Activated CD4-positive, alpha-beta T cell treated with anti-CD3 and anti-CD28 coated beads, Interleukin-2, amount 10 ng/mL, durations not matched to agents 24 days and 14 days (primary cell): ENCODE measurements at places on chromosomes 7 and 10. TPM values are rescaled to one million over a fixed set of nuclear protein-coding genes. Genes with fewer than 3 reads are reported as not detected.
A peak's percentile ranks its signal among the peaks of the same experiment; 100 is the strongest.

GRCh38 chr10:93334901-93335327 lies 147.2 kb downstream of the MYOF start:
- no peaks in the 10 kb centered on the region for H3K36me3 ChIP-seq
- DNase-seq = no peak
- no peaks in the 10 kb centered on the region for H3K27me3 ChIP-seq
- no peaks in the 10 kb centered on the region for H3K4me1 ChIP-seq
- H3K27ac ChIP-seq = no peak overlapping the region
- no peak overlapping the region for H3K4me3 ChIP-seq

HOXA9 gene
- total RNA-seq = not detected in 2 replicates

- no peak overlapping the region for H3K27ac ChIP-seq
- H3K36me3 ChIP-seq = peaks cover 5% of the 10 kb centered on the region
- no peak overlapping the region for H3K4me3 ChIP-seq
- no peaks in the 10 kb centered on the region for H3K4me1 ChIP-seq
- DNase-seq = no peak
- H3K27me3 ChIP-seq = no peaks in the 10 kb centered on the region
Measured at GRCh38 chr7:36299823-36300341, 89.8 kb upstream of the ANLN start.

- peak; percentile 80 for DNase-seq
- peaks cover 36% of the 10 kb centered on the region for H3K4me1 ChIP-seq
- H3K27ac ChIP-seq = peak overlapping the region; percentile 97
- H3K27me3 ChIP-seq = peaks cover 23% of the 10 kb centered on the region
- H3K4me3 ChIP-seq = peak overlapping the region; percentile 95
- H3K36me3 ChIP-seq = peaks cover 15% of the 10 kb centered on the region
Measured at GRCh38 chr10:7409732-7410168, 1.1 kb downstream of the SFMBT2 start.

DNA sequence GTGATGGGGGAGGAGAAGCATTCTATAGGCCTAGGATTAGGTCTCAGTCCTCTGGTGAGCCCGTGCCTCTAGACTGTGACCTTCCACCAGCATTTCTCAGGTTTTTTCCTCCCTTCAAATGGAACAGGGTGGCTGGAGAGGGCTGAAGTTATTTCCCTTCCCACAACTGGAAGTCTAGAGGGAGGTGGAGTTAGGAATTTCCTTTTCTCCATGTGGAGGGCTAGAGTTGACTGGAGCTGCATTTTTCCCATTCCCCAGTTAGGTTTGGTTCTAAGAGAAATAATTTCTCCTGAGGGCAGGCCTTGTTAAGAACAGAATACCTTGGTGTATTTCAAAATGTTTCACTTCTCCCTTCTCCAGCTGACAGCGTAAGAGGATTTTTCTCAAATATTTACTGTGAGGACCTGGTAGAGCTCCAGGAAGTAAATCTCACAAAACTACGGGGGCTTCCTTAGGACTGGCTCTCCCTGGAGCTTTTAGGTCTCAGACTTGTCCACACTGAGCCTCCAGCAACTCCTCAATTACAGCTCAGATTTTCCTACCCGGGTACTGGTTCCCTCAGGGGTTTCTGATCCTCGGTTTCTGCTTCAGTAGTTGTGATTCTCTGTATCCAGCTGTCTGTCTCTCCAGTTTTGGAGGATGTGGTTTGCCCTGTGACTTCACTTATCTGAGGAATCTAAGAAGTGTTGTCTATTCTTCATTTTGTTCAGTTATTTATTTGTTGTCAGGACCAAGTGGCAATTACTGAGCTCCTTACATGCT lies 6.0 kb upstream of the REEP3 start:
- peaks cover 27% of the 10 kb centered on the region for H3K36me3 ChIP-seq
- H3K27me3 ChIP-seq = no peaks in the 10 kb centered on the region
- H3K4me1 ChIP-seq = peaks cover 48% of the 10 kb centered on the region
- DNase-seq = peak; percentile 74
- peak overlapping the region; percentile 48 for H3K4me3 ChIP-seq

- H3K27ac ChIP-seq = no peak overlapping the region
- H3K36me3 ChIP-seq = no peaks in the 10 kb centered on the region
- H3K4me1 ChIP-seq = no peaks in the 10 kb centered on the region
- H3K27me3 ChIP-seq = no peaks in the 10 kb centered on the region
Measured at GRCh38 chr7:86391813-86392212, 251.9 kb upstream of the GRM3 start.

GRCh38 chr10:74086317-74086716 lies 64.3 kb downstream of the AP3M1 start:
- DNase-seq = no peak
- peaks cover 34% of the 10 kb centered on the region for H3K36me3 ChIP-seq
- H3K27me3 ChIP-seq = no peaks in the 10 kb centered on the region
- H3K4me1 ChIP-seq = peaks cover 11% of the 10 kb centered on the region
- H3K4me3 ChIP-seq = no peak overlapping the region

DNA sequence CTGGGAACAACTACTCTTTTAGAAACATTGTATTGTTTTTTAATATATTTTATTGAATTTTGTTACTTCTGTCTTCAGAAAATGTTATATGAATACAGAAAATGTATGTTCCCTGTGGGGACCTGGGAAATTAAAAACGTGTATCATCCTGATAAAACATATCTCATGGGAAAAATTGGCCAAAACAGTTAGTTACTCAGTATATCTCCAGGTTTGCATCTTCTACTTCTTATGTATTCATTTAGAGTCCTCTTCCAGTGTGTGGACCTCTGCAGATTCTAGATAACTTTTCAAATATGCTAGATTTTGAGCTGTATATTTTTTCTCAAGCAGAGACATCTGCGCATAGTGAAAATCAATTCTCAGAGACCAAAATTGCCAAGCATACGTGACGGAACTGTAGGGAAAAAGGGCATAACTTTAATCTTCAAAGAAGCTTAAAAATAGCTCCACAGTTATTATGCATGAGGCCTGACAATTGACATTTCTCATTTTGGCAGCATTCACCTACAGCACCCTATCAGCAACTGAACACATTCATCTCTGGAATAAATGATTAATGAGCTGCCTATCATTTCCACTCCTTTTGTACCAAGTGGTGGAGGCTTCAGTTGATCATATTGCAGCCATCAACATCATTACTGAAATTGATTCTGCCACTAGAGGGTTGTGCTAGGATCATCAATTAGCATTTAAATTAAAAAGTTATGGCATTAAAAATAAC lies 26.4 kb upstream of the UMAD1 start:
- DNase-seq = no peak
- peaks cover 6% of the 10 kb centered on the region for H3K4me1 ChIP-seq
- peaks cover 4% of the 10 kb centered on the region for H3K36me3 ChIP-seq
- H3K4me3 ChIP-seq = no peak overlapping the region
- H3K27me3 ChIP-seq = peaks cover 2% of the 10 kb centered on the region
